Activated CD4-positive, alpha-beta T cell treated with anti-CD3 and anti-CD28 coated beads, Interleukin-2, amount 50 U/mL, for 24 hours (primary cell): ENCODE measurements at places on chromosomes 1 and 21.

GRCh38 chr1:221331273-221332183, 410.4 kb downstream of the DUSP10 start:
- no peak for DNase-seq

GRCh38 chr1:2845869-2846268, 44.4 kb upstream of the TTC34 start:
- no peak for DNase-seq

DNA sequence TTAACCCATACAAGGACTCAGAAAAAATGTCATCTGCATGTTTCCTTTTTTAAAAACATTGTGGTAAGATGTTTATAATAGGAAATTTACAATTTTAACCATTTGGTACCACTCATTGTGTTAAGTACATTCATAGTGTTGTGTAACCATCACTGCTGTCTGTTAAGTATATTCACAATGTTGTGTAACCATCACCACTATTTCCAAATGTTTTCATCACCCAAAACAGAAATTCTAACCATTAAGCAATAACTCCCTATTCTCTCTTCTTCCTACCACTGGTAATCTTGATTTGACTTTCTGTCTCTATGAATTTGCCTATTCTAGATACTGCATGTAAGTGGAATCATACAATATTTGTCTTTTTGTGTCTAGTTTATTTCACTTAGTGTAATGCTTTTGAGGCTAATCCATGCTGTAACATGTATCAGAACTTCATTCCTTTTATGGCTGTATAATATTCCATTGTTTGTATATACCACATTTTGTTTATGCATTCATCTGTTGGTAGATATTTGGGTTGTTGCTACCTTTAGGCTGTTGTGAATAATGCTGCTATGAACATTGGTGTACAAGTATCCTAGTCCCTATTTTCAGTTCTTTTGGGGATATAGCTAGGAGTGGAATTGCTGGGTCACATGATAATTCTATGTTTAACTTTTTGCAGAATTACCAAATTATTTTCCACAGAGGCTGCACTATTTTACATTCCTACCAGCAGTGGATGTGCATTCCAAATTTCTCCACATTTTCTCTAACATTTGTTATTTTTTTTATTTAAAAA, 14.1 kb downstream of the HIPK1 start:
- DNase-seq: no peak

DNA sequence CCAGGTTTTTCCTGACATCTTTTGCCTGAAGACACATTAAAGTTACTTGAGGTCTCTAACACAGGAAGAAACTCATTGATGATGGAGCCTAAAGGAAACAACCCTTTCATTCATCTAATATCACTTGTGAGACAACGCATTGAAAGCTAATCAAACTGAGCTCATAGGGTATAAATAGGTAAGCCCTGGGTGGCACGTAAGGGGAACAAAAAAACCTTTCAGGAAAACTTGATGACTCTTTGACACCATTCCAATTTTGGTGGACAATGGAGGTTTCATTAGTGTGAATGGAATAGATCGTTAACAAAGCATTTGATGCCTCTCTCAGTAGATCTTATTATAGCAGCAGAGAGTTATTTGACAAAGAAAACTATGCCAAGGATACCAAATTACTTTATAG, 80.7 kb upstream of the DUSP10 start:
- no peak for DNase-seq

GRCh38 chr1:232780354-232780753, 24.9 kb upstream of the MAP10 start:
- DNase-seq: no peak

GRCh38 chr1:117579221-117579906, 26.5 kb upstream of the TENT5C start:
- DNase-seq: no peak

DNA sequence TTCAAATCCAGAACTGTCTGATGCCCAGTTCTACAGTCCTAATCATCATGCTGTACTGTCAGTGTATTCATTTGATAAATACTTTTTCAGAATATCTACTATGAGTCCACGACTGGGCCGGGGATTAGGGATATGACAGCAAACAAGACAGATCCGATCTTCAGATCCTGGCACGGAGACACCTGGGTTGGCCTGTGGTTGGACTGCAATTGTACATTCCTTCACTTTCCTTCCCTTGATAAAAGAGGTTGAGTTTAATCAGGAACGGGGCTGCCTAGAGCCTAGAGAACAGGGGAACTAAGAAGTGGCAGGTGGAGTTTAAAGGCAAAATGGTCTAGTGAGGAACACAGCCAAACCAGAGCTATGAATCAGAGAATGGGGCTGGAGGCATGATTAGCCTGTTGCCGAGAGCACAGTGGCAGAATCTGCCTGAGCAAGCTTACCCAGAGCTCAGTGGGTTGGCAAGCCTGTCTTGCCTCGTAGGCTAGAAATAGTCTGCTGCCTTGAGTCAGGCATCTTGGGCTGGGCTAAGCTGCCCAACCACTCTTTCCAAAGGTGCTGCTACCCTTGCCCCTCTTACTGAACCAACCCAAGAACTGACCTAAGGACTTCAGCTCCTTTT, 38.1 kb upstream of the PTCH2 start:
- DNase-seq: no peak

DNA sequence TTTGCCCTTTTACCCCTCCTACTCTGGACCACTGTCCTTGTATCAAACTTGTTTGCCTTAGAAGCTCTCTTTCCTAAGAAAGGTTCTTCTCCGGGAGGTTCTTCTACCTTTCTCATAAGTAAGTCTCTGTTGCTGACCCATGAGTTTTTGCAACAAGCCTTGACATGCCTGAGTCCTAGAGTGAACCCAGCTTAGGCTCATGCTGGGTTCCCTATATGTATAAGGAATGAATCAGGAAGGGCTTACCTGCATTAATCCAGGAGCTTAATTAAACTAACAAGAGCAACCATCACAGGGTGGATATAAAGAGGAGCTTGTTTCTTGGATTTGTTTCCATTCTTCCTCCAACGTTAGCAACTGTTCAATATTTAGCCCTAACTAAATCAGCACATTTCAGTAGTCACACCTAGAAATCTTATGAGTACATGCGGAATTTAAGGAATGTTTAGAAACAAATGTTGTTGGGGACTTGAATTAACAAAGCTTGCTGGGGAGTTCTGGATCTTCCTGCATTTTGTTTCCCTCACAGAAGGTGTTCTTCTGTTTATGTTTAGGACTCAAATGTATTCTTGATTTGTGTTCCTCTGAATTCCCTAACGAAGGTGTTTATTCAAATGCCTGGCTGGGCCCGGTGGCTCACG, 64.3 kb upstream of the RAB3GAP2 start:
- no peak for DNase-seq

- DNase-seq: no peak
Observed at GRCh38 chr1:179302070-179302469, 8.5 kb downstream of the SOAT1 start.

- no peak for DNase-seq
Observed at GRCh38 chr1:64917328-64917861, 49.0 kb downstream of the JAK1 start.

DNA sequence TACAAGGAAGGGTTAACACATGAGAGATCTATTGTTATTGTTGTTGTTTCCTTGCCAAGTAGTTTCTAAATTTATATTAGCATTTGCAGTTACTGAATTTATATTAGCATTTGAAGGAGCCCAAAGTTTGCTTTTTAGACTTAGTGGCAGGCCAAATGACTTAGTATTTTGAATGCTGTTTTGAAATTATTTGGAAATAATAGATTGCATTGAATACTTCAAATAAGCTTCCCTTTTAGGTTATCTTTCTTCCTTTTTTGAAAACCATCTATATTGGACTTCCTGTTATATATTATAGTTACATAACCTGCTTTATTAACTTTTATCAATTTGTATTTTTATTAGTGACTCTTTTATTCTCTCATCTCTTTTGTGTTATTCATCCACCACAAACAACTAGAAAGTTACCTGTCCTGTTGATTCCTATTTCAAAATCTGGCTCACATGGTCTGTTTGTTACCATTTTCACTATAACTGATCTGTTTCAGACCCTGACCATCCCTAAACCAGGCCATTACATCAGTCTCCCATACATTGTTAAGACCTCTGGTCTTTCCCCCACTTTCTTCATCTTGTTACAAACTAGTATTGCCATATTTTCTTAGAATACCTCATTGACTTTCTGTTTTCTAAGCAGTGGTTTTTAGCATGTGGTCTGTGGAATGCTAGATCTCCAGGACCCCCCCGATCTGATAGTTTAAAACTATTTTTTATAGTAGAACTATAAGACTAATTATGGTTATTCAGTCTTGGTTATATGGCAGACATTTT, 185.2 kb downstream of the RASAL2 start:
- no peak for DNase-seq
